NCI-H526 treated with DMSO at 0.1 percent for 48 hours (cell line): ENCODE measurements at places on chromosomes 7 and 10.

DNA sequence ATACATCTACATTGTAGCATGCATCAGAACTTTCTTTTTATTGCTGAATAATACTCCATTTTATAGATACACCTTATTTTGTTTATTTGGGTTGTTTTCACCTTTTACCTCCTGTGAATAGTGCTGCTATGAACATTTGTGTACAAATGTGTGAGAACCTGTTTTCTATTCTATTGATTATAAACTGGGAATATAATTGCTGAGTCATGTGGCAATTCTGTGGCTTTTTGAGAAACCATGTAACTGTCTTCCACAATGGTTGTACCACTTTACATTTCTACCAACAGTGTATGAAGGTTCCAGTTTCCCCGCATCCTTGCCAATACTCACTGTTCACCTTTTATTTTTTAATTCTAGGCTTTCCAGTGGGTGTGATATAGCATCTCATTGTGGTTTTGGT is 138.6 kb upstream of the MBL2 start:
- no peak for DNase-seq

DNA sequence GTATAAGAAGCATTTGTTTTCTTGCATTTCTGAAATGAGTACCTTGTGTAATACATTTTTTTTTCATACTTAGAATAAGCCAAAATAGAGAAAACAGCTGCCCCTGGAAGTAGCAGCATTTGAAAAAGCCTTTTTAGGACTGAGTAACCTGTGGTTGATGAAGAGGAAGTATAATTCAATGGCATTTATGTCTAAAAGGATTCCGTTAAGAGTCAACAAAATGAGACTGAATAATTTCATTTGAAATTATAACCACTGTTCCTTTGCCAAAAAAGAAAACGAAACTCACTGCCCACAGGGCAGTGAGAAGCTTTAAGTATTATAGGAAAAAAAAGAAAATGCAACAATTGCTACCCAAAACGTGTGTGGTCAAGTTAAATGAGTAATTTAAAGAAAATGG is 705.6 kb upstream of the PHF14 start:
- DNase-seq = no peak

GRCh38 chr7:140640060-140640637 is 464 bp downstream of the DENND2A start:
- peak; percentile 23 for DNase-seq

DNA sequence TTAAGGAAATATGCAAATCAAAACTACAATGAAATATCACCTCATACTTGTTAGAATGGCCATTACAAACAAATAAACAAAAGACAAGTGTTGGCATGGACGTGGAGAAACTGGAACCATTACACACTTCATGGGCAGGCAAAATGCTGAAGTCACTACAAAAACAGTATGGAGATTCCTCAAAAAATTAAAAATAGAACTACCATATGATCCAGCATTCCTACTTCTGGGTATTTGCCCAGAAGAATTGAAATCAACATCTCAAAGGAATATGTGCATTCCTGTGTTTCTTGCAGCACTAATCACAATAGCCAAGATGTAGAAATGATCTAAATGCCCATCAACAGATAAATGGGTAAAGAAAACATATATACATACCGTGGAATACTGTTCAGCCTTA is 83.6 kb downstream of the NRCAM start:
- DNase-seq = no peak

GRCh38 chr7:82264783-82265305 is 178.7 kb downstream of the CACNA2D1 start:
- no peak for DNase-seq

DNA sequence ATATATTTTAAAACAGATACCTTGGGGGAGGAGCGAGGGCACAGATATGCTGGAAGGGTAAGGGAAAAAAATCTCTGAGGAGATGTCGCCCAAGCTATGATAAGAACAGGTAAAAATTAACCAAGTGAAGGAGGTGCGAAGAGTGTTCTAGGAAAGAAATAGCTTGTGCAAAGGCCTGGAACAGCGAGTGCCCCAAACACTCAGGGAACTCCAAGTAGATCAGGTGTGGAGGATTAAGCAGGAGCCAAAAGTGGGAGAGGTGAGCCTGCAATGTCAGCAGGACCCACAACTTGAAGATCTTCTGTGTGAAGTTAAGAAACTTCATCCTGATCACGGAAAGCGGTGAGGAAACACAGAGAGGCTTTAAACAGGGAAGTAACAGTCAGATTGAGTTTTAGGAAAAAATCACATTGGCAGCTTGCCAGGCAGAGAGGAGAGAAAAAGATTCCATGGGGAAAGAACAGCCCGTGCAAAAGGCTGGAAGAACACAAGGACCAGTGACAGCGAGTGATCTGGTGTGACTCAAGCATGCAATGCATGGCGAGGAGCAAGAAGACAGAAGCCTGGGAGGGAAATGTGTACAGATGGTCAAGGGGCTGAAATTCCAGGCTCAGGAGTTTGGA is 30.7 kb downstream of the FGF8 start:
- DNase-seq = no peak

GRCh38 chr7:2104107-2104710 is 128.5 kb downstream of the MAD1L1 start:
- DNase-seq = no peak

DNA sequence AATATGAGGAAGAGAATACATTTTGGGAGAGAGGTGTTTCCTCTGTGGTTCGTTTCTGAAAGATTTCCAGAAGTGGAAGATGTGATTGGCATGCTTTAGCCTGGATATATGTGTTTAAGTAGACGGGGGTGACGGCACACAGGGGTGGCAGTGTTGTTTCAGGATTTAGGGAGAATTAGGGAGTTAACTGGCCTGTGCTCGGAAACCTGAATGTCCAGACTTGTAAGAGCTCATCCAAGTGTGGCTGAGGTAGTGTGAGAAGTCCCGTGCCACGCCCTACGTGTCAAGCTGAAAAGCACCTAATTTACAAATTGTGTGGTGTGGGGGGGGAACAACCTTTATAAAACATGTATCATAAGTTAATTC is 1.1 kb downstream of the RALA start:
- no peak for DNase-seq

- no peak for DNase-seq
Measured at GRCh38 chr7:77282897-77283296, 83.3 kb upstream of the FGL2 start.

DNA sequence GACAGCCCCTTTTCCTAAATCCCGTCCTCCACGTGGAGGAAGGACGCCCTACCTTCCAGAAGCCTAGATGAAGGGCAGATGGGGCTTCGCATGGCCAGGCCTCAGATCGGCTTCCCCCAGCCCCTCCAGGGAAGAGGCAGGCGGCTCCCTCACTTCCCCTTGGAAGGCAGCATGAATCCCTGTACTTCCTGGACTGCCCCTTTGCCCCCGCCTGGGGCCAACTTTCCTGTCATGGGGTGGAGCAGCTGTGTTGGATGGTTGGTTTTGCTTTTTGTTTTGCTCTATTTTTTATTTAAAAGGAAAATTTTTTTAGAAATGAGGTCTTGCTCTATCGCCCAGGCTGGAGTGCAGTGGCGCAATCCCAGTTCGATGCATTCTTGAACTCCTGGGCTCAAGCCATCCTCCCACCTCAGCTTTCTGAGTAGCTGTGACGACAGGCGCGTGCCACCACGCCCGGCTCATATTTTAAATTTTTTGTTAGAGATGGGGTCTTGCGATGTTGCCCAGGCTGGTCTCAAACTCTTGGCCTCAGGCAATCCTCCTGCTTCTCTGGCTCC is 27.2 kb downstream of the GTF2IRD1 start:
- no peak for DNase-seq

GRCh38 chr10:26593896-26594295 is 103.6 kb upstream of the PDSS1 start:
- DNase-seq = no peak

DNA sequence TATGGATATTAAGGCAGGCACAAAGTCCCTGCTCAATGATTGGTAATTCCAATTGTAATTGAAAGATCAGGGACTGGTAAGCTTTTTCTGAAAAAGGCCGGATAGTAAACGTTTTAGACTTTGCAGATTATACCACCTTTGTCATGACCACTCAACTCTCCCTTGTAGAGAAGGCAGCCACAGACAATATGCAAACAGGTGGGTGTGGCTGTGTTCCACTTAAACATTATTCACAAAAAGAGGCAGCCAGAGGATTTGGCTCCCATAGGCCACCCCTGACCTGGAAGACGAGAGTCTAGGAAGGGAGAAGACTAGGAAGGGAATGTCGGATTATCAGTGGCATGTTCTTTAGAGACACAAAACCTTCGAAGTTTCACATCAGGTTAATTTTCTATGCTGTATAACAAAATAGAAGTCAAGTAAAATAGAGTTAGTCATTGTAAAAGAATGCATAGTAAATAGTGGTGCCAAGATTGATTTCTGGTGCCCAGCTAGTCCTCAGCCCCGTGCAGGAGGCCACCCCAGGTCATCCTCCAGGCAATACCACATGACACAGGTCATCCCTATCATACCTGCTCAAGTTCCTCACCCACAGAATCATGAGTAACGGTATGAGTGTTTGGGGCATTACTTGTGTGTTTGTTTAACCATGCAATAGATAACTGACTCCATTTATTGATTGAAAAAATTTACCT is 193.8 kb downstream of the PLPP4 start:
- no peak for DNase-seq

GRCh38 chr7:50821457-50822008 is 38.8 kb upstream of the GRB10 start:
- DNase-seq = no peak

- no peak for DNase-seq
Measured at GRCh38 chr7:20244334-20245120, 27.3 kb upstream of the MACC1 start.

DNA sequence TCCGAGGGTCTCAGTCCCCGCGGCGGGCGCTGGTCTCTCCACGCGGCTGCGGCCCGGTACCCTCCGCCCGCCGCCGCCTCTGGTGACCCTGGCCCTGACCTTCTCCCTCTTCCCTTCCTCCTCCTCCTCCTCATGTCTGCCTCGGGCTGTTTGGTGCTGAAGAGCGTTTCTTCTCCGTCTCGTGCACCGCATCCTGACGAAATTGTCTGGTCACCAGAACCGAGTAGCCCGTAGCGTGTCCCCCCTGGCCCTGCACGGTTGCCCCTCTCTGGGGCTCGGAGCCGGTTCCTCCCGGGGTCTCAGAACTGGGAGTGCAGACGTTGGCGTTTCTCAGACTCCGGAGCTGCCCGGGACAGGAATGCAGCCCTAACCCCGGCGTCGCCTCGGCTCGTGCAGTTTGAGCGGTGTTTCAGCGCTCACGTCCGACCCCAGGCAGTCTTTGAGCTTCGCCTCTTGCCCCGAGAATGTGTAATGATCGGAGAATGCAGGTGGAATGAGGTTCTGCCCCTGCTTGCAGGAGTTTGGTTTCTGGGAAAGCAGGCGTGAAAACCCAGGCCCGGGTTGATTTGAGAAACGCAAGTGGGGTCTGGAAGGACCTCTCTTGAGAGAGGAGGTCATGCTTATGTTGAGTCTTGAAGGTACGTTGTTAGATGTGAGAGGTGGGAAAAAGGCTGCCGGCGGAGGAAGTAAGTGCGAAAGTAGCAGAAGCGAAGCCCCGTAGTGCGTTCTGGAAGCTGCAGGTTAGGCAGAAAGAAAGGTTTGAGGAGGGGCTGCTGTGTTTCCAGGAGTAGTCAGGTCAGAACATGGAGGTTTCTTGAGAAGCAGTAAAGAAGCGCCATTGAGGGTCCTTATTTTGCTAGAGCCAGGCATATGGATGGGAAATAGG is 743 bp downstream of the RBM17 start:
- no peak for DNase-seq

GRCh38 chr10:69337296-69338132 is 59.2 kb downstream of the HK1 start:
- peak; percentile 41 for DNase-seq
